Caudate nucleus (tissue), 63 donors: ENCODE measurements at places on chromosomes 13 and 19.

DNA sequence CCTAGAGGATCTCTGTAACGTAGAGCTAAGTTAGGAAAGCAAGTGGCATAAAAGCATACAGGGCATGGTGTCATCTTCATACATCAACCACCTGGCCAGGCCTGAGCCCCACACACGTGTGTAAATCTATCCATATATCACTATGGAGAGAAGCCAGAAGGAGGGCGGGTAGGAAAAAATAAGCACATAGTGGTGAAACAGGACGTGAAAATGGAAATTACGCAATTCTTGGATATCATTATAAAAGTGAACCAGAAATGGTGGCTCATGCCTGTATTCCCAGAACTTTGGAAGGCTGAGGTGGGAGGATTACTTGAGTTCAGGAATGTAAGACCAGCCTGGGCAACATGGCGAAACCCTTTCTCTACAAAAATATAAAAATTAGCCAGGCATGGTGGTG lies 43.4 kb downstream of the PDCD5 start:
- no peak for DNase-seq

- no peak for DNase-seq
These were observed 55.8 kb downstream of the SMARCA4 start for GRCh38 chr19:11016631-11017030.

- DNase-seq = no peak
These were observed 280.6 kb downstream of the FOXO1 start for GRCh38 chr13:40385858-40386180.

DNA sequence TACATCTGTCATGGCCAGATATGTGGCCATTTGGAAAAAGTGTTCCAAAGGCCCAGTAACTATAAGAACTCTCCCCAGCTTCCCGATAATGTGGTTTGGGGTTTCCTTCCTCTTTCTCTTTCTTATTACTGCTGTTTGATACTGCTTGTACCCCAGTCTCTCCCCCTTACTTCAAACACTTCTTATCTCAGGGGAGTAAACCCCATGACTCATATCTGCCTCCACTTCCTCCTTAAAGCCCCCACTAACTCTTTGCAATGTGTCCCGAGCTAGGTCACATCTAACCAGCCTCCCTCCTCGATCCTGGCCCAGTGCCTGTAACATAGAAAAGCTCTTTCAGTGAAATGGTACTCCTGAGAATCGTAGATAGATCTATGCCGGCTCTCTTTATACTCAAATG lies 82.4 kb upstream of the STARD13 start:
- no peak for DNase-seq

DNA sequence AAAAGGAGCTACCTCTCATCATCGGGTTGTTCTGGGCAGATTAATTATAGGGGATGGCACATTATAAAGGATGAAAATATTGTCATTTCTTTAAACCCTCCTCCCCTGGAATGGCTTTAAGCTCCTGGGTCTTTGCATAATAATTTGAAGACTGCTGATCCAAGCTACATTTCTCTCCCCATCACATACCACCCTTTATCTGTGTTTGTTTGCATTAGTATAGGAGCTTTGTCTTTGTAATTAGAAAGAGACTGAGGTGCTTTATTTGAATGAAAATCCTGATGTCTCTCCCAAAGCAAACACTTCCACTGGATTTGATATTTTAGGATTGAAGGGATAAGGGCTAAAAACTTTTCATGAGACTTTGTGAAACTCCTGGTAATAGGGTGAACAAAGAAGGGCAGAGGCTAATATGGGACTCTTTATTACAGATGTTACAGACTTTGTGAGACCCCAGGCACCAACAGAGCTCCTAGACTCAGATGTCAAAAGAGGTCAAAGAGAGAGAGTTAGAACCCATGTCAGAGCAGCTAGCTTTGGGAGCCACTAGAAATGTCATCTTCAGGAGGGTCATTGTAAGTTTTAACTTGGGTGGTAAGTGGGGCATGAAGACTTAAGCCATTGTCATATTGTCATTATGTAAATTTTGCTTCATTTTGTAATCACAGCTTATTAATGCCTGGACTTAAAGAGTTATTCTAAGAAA lies 75.3 kb upstream of the RXFP2 start:
- no peak for DNase-seq

- no peak for DNase-seq
These were observed at the start of gene C19orf33 for GRCh38 chr19:38303517-38304351. C19orf33 (plus strand) TSS chr19:38304251; CDS start chr19:38304262, 11 bp downstream.
